ENCODE measurements at places on chromosomes 7 and 10.

DNA sequence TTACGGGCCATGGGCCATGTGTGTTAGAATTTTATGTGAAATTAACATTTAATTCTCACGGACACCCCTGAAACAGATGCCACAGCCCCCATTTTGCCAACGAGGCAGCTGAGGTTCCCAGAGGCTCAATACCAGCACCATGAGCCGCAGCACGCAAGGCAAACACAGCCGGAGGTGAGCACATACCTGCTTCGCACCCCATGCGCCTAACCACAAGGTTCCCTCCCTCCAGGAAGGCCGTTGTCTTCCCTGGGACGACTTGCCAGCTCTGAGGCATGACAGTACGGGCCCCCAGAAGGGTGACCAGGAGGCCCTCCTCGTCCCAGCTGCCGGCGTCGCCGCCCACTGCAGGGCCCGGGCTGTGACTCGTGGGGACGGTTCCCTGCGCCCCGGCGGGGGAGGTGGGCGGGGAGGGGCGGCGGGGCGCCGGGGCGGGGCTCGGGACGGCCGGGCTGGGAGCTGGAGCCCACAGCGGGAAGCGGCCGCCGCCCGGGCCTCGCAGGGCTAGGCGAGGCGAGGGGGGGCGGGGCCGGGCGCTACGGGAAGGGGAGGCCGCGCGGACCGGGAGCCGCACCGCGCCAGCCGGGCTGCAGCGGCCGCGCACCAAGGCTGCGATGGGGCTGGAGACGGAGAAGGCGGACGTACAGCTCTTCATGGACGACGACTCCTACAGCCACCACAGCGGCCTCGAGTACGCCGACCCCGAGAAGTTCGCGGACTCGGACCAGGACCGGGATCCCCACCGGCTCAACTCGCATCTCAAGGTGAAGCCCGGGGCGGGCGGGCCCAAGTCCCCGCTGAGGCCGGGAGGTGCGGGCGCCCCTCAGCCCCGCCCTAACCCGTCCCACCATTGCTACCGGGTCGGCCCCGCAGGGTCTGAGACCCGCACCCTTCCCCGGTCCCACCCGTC, at the start of gene CAV2:
CAV2 (plus strand) TSS at position 571 of the 910 bp plus-strand sequence; CDS start at position 615, 44 bp downstream.
- peak; percentile 57 for DNase-seq

- DNase-seq: peak; percentile 63
Observed at GRCh38 chr7:85750454-85750949, 563.6 kb upstream of the SEMA3D start.

GRCh38 chr10:226018-226417, 90.8 kb downstream of the ZMYND11 start:
- DNase-seq: no peak

DNA sequence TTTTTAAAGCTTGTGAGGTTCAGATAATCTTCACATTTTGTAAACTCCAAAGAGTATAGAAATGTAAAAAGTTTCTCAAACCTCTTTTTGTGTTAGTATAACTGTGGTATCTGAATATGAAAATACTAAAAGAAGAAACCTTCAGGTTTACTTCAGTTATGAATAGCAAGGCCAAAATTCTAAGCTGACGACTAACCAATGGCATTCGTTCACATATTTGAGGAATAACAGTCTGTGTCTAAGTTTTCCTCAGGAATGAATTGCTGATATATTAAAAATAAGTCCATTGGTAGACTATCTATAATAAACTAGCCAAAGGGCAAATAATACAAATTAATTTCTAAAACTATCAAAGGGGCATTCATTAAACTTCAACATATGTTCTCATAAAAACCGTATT, 206.0 kb downstream of the CXCL12 start:
- DNase-seq: peak; percentile 57

DNA sequence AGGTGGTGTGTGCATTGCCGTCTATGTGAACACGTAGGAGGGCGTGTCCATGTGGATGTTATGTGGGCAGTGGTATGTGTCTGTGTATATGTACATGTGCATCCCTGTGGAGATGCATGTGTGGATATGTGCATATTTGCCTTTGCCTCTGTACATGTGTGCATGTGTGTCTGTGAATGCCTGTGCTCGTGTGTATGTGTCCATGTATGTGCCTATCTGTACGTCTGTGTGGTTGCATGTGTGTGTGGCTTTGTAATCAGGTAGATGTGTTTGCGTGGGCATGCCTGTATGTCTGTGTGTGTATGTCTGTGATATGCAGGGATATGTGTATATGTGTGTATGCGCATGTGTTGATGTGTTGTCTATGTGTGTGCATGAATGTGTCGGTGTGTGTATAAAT, 19.7 kb downstream of the ADCY1 start:
- DNase-seq: no peak

DNA sequence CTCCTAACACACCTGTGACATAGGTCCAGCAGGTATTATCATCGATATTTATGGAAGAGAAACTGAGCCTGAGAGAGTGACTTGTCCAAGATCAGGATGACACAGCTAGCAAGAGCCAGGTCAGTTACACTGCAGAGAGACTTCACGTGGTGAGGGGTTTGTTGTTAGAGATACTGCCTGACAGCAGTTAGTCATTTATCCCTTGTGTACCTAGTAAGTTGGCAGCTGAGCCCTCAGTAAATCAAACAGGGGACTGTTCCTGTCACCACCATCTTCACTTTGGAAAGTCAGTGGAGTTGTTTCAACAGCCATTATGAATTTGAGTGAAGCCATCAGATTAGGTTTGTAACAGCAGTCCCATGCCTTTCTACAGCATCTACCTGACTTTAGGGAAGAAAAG, 87.5 kb upstream of the GATA3 start:
- DNase-seq: no peak

- DNase-seq: peak; percentile 38
Observed at GRCh38 chr10:65194126-65194525, 1672.9 kb downstream of the REEP3 start.

DNA sequence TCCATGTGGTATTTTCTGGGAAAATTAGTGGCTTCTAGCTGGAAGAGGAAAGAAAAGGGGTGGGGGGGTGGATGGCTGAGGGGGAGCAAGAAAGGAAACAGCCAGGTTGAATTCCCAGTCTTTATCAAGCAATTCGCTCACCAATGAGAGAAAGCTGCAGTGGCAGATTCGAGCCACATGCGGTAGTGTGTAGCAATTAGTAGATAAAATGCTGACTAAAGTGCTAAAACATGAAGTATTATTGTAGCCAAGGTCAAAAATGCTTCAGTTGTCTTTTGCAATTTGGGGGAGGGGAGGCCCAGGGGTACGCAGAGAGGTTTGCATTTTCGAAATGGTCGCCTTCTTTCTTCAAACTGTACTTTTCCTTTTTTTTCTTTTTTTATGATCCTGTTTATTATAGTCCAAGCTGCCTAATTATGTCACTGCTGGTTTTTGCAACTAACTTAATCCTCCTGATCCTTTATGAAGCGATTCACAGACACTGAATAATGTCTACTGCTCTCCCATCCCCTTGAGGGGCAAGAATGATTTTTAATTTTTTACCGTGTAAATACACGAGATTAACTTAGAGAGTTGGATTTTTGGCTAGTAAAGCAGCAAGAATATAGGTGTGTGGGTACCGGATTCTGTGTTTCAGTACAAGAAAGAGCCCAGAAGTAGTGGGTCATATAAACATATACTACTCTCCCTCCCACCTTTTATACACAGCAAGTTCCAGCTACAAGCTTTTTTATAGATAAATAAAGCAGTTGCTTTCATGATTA, 3.6 kb upstream of the ARID5B start:
- peak; percentile 59 for DNase-seq

DNA sequence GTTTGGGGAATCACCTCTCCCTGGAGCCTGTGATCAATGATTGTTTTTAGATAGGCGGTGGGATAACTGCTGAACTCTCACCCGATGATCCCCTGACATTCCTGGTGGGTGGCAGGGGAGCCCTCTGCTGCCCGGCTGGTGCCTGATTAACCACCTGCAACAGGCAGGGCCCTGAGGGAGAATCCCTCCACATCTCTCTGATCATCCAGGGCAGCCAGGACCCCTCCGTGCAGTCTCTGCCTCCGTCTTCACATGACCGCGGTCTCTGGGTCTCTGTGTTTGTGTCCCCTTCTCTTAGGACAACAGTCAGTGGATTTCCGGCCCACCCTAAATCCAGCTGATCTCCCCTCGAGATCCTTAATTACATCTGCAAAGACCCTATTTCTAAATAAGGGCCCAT, 17.4 kb downstream of the CALML5 start:
- DNase-seq: no peak

DNA sequence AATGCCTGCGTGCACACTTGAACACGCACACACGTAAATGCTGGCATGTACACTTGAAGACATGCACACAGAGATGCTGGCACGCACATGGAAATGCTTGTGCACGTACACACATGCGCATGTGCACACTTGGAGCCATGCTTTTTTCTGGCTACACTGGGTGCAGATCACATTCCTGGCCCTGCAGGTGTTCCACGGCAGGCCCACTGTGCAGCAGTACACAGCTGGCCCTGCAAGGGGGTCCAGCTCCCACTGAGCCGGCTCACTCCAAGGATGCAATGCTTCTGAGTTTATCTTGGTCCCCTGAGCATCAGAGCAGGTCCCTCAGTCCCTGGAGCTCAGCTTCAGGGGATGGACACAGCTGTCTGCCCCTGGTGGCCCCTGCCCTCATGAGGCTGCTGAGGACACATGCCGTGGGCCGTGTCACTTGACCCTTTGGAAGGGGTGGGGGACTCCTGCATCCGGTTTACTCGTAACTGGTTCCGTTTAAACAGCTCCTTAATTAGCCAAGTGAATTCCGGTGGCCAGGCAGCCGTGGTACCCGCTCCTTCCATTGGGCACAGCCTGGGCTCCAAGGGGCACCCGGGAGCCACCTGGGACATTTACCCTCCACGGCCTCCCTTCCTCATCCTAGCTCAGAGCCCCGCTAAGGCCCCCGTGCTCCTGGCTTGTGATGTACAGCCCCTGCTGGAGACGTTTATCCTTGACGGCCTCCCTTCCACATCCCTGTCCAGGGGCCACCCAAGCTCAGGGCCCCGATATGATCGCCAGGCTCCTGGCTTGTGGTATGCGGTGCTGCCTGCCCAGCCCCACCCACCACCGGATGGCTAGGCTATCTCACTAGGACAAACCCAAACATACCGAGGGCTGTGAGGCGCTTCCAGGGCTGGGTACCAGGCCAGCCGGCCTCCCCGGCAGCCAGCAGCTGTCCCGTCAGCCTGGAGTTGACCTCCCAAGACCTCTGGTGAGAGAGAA, 39.5 kb upstream of the DPYSL4 start:
- DNase-seq: no peak

GRCh38 chr7:92133133-92133736, 1.0 kb downstream of the CYP51A1 start:
- DNase-seq: no peak

- DNase-seq: peak; percentile 90
Observed at GRCh38 chr10:117441812-117442443, 66.7 kb upstream of the PDZD8 start.

DNA sequence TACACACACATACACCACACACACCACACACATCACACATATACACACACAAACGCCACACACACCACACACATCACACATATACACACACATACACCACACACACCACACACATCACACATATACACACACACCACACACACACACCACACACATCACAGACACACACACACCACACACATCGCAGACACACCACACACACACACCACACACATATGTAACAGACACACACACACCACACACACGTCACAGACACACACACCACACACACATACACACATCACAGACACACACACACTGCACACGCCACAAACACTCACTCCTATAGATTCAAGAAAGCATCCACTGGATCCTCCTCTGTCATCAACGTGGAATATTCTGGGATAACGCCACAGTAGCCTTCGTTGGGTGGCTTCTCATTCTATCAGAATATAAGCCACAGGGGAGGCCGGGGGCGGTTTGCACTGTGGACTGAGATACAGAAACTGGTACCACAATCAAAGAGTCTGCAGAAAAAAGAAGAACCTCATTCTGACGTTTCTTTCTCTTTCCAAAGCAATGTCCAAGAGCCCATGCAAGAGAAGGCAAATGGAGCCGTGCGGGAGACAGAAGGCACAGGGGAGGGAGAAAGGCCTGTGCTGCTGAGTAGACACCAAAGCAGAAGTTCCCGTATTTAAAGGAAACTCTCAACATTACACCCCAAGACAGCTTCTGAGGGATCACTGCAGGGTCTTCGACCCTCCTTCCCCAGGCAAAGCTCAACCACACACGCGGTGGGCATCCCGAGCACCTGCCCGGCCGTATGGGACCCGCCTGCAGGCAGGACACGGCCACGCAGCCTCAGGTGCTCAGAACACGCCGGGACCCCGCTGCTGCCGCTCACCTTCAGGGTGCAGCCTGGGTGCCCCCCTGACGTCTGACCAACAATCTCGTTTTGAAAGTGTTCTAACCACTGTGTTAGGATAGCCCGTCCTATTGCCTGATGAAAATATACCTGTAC, 321.2 kb downstream of the DNAJB6 start:
- DNase-seq: no peak

- peak; percentile 43 for DNase-seq
Observed at GRCh38 chr10:112280205-112280921, 2.8 kb upstream of the TECTB start.

DNA sequence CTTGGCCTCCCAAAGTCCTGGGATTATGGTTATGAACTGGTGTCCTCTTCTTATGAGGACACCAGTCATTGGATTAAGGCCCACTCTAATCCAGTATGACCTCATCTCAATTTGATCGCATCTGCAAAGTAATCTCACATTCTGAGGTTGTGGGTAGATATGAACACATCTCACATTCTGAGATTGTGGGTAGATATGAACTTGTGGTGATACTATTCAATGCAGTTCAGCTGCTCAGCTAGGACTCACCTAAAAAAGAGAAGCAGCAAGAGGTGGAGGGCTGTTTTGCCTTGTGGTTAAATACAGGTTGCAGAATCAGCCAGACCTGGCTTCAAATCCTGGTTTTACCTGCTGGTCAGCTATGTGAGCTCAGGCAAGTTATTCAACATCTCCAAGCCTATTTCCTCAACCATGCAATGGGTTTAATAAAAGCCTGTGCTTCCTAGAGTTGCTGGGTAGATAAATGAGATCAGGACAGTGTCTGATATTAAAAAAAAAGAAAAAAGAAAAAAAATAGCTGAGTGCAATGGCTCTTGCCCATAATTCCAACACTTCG, 8.5 kb upstream of the BAG3 start:
- no peak for DNase-seq

- no peak for DNase-seq
Observed at GRCh38 chr10:101222683-101223273, 6.5 kb downstream of the LBX1 start.

DNA sequence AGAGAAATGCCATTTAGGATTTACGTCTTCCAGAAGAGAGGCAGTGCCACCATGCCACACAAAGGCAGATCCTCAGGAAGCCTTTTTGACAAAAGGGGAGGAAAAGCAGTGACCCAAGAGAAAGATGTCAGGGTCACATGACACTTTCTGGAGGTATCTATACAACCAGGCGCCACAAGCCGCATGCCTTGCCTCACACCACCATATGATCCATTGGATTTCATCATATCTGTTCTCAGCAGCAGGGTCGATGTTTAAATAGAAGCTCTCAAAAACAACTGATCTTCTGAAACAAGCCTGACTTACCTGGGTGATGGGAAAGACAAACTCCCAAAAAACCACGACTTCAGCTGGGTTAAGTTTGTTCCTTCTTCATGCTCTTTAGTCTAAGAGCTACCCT, 52.5 kb upstream of the UNC5B start:
- DNase-seq: no peak

Measured in fibroblast of upper back skin (primary cell).